ENCODE measurements at places on chromosomes 13 and 19.

DNA sequence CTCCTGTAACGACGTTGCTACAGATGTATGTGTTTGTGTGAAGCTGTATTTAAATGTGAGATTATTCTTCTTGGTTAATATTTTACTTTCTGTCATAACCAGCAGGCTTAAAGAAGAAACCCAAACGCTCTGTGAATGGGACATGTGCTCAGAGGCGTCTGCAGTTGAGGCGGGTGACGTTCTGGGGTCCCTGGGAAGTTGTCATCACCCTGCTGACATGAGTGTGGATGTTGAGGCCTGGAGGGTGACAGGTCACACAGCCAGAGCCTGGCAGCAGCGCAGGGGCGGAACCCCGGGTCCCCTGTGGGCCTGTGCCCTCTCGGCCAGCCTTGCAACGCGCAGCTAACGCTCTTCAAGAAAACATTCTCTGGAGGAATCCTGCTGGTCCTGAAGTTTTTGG lies 16.6 kb downstream of the RASA3 start:
- no peak for DNase-seq

DNA sequence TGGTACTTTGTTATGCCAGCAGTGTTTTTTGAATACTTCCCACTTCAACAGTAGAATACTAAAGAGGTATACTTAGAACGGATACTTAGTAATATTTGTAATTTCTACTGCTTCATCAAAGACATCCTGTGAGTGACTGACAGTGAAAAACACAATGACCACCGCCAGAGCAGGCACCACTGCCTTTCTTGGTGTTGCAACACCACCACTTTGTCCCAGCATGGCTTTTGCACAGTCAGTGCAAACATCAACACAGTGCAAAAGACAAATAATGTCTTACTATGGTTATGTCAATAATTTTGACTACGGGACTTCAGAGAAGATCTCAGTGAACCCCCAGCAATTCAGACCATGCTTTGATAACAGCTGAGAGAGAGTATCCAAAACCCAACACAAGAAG lies 220.5 kb downstream of the RBM26 start:
- no peak for DNase-seq

DNA sequence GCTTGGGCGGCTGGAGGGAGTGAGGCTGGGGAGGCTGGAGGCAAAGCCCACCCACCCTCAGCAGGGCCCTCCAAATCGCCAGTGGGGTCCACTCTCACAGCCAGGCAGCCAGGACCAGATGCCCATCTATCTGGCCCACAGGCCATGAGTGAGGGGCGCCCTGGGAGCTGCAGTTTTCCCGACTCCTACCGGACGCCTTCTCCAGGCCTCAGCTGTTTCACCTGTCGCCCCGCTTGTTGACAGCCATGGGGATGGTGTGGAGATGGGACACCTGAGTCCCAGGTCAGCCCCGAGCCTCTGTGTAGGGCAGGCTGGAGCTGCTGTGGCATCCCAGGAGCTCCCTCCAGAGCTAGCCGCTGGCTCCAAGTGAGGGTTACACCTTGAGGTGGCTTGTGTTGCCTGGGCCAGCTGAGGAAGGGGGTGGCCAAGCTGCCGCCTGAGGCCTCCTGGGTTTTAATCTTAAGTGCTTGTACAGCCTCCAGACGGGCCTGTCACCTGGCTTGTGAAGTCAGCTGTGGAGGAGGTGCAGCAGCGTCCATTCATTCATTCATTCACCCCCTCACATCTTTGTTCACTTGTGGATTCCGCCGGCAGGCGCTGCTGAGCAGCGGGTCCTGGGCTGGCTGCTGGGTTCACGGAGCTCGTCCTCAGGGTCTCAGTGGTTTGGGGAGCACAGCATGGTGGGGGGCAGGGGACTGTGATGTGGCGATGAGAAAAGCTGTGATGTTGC lies 52.0 kb downstream of the COMP start:
- no peak for DNase-seq

DNA sequence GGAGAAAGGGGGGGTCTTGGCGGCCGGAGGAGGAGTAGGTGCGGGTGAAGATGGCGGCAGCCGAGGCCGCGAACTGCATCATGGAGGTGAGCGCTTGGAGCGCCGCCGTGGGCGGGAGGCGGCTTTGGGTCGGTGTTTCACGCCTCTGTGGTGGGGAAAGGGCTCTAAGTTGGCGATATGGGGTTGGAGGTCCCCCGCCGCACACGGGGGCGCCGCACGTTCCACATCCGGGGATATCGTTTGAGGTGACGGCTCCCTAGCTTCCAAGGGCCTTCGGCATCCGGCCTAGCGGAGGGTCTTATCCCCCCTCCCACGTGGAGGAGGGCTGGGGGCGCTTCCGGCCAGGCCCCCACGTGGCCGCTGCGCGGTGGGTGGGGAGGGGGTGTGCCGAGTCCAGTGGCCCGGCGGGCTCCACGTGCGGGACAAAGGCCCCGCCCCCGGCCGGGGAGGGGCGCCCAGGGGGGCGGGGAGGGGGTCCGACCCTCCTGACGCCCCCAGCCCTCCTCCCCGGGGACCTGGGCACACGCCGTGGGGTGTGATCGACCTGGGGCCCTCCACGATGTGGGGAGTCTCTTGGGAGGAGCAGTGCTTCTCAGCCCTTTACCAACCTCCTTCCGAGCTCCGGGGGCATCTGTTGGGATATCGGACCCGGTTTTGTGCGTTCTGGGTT lies at the start of gene PRMT1:
Gene PRMT1 (plus strand): TSS at position 41 of the 670 bp plus-strand sequence. CDS start 10 bp downstream, at position 51.
- DNase-seq, result peak; percentile 23

DNA sequence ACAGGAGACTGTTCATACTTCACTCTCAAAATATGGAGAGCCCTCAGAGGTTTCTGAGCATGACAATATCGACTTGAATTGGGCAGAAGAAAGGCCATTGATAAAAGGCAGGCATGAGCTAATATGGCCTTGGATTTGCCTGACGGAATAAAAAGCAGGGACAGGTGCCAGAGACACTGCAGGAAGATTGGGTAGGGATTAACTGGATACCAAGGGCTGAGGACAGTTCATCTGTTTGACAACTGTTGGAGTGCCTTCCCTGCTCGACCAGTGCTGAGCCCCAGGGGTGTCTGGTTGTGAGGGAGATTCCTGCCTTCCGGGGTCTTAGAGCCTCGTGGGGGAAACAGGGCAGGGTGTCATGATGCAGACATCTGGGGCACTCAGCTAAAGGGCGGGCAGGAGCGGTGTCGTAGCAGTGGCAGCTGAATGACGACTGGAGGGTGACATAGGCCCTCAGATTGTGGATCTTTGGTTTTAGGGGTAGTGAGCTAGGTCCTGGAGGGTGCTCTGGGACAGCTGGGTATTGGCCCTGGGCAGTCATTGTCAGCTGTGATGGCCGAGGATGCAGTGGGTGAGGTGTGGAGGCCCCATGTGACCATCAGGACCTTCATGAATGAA lies 12.3 kb downstream of the GATAD2A start:
- no peak for DNase-seq

DNA sequence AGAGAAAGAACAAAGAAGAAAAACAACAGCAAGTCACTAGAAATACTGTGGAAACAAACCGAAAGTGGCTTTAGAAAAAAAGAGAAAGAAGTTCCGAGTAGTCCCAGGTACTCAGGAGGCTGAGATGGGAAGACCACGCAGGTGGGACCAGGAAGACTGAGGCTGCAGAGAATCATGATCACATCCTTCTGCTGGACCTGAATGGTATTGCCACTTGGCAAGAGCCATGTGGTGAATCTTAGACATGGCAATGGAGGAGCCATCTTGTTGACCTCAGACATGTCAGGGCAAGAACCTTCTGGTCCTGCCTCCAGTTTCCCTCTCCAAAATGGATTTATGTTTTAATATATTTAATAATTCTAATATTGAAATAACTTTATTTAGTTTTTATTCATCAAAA lies 37.4 kb upstream of the ZNF724 start:
- DNase-seq, result no peak

DNA sequence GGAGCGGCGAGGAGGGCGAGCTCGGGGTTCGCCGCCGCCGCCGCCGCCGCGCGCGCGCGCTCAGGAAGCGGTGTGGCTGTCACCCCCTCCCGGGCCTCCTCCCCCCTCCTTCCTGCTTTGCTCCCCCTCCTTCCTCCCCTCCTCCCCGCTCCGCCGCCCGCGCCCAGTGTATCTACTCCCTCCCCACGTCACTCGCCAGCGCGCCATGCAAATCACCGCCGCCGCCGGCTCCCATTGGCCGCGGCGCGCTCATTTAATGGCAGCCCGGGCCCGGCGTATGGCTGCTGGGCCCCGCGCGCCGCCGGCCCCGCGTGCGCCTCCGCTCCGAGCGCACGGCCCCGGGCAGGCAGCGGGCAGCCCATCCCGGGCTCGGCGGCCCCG lies 335 bp upstream of the SOX1 start:
- DNase-seq, result no peak

DNA sequence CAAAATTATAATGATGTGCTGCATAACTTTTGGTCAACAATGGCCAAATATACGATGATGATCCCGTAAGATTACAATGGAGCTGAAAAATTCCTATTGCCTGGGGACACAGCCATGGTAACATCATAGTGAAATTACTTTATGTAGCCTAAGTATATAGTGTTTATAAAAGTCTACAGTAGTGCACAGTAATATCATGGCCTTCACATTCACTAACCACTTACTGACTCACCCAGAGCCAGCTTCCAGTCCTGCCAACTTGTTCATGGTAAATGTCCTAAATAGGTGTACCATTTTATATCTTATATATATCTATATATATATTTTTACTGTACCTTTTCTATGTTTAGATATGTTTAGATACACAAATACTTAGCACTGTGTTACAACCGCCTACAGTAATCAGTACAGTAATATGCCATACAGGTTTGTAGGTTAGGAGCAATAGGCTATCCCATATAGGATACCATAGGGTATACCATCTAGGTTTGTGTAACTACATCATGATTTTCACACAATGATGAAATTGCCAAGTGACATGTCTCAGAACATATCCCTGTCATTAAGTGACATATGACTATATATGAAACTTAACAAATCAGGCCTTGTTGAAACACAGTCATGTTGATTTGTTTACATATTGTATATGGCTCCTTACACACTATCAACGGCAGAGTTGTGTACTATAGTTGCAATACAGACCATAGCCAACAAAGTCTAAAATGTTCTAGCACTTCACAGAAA lies 23.7 kb downstream of the DIS3 start:
- DNase-seq, result peak; percentile 19

DNA sequence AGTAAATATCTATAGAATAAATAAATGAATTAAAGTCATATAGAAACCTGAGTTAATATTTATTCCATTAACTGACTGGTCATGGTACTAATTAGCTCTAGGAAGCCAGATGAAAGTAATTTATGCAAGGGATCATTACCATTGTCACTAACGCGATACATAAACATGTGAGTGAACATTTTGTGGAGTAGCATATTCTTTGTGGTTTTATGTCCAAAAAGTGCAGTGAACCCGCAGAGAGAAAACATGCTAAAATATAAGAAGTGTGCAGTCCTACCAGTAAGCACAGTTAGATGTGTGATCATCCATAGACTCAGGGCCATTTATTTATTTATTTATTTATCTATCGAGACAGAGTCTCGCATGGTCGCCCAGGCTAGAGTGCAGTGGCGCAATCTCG lies 1.6 kb downstream of the GPR183 start:
- no peak for DNase-seq

DNA sequence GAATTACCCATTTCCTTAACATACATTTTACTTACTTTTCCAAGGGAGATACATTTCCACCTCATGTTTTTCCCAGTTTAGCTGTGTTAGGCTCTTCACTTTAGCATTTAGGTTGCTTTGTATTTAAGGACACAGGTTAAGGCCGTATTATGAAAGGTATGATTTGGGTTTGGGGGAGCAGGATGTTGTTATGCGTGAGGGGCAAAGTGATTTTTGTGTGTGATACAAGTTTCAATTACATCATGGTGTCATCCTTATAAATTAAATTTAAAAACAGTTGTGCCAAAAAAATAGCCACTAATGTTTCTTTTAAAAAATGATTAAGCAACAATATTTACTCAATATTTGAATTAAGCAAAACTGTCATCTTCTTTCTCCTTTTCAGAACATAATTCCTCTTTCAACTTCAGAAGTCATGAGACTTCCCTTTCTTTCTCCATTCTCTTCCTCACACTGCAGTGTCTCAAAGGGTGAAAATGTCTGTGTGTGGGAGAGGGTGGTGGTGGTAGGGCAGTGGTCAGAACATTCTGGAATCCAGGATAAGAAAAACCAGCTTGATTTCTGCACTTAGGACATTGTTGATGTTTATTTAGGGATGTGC lies 126.2 kb downstream of the KCNRG start:
- no peak for DNase-seq

DNA sequence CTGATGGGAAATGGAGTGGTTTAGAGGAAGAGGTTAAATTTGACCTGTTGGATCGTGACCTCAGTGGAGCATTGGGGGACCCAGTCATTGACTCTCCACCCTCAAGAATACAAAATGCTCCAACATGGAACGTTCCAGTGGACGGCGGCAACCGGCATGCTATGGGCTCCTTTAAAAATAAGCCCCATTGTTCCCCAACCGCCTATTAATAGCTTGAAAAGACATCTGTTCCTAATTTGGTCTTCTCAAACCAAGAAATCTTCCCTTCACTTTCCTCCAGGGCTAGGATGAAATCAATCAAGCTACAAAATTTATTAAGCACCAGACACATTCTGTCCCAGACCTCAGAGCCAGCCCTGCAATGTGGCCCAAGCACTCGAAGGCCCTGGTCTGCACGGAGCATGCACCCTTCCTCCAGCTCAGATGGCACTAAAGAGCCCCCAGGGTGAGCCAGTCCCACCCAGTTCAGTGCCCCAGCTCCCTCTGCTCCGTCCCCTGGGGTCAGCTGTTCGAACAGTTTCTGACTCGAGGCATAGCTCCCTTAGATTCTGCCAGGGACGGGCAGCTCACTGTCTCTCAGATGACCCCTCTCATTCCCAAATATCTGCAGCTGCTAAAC lies 22.5 kb upstream of the VSTM2B start:
- no peak for DNase-seq

DNA sequence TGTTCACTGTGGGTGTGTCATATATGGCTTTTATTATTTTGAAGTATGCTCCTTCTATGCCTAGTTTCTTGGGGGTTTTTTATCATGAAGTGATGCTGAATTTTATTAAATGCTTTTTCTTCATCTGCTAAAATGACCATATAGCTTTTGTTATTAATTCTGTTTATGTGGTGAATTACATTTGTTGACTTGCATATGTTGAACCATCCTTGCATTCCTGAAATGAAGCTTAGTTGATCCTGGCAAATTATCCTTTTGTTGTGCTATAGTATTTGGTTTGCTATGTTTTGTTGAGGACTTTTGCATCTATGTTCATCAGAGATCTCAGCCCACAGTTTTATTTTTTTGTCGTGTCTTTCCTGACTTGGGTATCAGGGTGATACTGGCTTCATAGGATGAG lies 12.1 kb downstream of the GPC6 start:
- DNase-seq, result no peak
